CD4-positive, alpha-beta T cell treated with Interleukin-15 for 4 hours (primary cell): ENCODE measurements at places on chromosomes 2 and 18.

- no peak for DNase-seq
These were observed 1076.3 kb downstream of the RPIA start for GRCh38 chr2:89767572-89768435.

DNA sequence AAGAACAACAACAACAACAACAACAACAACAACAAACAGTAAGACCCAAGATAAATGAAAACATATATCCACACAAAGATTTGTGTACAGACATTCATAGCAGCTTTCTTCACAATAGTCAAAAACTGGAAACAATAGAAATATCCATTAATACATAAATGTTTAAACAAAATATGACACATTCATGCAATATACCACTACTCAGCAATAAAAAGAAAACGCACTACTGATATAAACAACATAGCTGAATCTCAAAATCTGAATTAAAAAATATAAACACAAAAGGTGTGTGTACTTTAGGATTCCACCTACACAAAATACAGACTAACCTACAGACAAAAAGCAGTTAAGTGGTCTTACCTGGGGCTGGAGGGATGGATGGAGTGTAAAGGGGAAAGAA lies 42.1 kb downstream of the DOK1 start:
- DNase-seq: no peak

GRCh38 chr2:212170382-212170781 lies 368.2 kb downstream of the ERBB4 start:
- no peak for DNase-seq

DNA sequence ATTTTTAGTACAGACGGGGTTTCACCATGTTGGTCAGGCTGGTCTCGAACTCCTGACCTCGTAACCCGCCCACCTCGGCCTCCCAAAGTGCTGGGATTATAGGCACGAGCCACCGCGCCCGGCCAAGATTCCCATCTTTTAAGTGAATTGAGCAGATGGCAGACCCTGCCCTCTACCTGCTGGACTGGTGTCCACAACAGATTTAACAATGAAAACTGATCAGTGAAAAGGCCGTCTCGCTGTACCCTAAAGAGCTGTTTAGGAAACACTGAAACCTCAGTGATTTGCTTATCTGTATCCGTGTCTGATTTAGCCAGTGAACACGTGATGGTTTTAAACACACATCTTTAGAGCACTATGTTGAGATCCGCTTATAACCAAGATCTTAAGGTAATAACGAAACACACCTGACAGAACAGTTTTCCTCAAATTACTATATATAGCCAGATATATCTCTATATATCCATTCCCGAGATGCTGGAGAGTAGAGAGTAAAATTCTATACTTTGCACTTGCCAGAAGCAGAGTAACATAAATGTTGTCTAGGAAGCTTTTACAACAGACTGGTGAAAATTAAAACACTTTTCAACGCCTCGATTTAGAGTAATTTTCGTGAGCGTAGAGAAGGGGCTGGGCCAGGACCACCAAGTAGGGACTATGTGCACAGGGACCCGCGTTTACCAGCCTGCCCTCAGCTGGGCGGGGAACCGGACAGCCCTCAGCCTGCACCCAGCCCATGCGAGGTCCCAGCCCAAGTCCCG lies 594 bp downstream of the FAM161A start:
- peak; percentile 0 for DNase-seq

DNA sequence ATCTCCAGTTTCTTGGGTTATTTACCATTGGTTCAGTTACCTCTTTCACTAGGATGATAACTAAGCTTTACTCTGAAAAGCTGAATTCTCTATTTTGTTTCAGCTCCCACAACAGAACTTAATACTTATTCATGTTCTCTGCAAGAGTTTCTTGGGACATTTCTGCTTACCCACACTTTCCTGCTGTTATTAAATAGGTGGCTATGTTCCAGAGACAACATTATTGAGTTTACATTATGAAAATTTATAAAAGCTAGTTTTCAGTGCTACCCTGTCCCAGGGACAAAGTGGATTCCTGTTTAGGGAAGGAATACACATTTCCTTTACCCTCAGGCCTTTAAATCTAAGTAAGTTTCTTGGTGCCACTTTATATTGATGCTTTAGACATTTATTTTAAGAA lies 7.0 kb upstream of the GPD2 start:
- no peak for DNase-seq

GRCh38 chr2:234548695-234549420 lies 52.0 kb upstream of the ARL4C start:
- DNase-seq: no peak

GRCh38 chr2:13607139-13607538 lies 890.4 kb downstream of the TRIB2 start:
- DNase-seq: no peak

DNA sequence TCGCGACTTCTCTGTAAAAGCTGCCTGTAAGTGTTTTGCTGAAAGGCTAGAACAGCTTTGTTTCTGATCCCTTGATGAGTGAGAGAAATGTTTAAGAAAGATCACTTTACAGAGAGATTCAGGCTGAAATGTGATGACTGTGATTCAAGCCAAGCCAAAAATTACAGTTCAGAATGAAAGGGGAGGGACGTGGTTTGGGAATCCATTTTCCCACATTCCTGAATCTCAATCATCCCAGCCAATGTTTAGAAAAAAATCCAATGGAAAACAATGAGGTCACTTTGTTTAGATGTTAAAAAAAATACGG lies 416.7 kb downstream of the ARHGAP15 start:
- DNase-seq: no peak

GRCh38 chr2:98560256-98560771 lies 48.0 kb downstream of the COA5 start:
- no peak for DNase-seq

- DNase-seq: no peak
These were observed 70.7 kb downstream of the TIMM21 start for GRCh38 chr18:74219056-74219455.

GRCh38 chr2:20666005-20666303 lies 990 bp upstream of the GDF7 start:
- DNase-seq: no peak

DNA sequence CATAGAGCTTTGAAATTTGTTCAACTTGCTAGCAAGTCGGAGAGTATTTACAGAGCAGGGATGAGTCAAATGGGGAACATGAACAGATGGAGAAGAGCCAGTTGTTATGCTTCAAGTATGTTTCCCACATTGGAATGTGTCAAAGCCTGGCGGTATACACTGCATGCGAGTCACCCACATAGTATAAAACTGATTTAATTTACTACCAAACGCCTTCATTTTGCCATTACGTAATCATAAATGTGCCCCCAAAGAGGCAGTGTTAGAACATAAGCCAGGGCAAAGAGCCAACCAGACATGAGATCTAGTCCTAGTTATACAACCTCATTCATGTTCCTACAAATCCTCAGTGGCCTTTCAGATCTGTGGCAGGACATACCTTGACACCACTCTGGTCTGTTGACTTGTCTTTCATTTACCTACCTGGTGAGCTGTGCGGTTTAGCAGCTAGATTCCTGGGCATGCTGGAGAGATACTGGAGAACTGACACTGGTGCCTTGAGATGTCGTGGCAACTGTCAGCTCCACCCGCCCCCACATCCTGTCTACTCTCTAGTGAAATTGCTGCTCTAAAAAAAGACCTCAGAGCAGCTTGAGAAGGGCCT lies 21.7 kb upstream of the NRP2 start:
- DNase-seq: no peak

GRCh38 chr2:121247534-121247933 lies 37.5 kb downstream of the TFCP2L1 start:
- DNase-seq: no peak

DNA sequence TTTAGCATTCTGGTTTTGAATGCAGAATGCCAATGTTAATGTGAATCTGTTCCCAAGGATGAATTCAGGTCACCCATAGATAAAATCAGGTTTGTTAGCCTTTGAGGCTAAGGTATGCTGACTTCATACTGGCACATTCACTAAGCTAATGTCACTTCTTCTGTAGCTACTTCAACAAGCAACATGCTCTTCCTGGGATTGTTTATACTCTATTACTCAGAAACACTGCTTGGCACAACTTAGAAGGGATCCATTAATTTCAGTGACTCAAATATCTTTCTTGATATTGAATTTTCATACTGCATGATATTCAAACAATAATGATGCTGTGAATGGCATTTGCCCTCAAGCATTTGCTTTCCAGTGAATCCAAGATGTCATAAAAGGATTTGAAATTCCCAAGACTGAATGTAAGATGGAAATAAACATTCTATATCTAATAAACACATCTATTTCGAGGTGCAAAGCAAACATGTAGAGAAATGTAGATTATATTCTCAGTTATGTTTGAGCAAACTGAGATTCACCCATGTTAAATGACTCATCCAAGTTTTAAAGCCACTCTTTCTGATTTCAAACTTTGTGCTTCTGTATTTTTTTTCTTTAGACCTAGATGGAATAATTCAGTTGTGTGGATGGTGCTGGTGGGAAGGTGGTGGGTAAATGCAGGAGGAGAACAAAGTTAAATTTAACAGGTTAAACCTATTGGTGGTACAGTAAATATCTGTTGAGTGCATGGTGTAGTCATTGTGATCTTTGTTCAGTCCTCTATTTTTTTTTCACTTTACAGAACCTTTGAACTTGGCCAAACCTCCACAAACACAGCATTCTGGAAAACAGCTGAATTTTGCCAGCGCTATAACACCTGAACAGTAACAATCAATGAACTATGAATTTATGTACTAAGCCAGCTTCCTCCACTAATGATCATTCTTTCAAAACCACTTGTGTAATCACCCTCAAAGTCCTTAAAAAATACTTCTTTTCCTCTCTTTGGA lies 162.1 kb upstream of the XIRP2 start:
- no peak for DNase-seq

- DNase-seq: no peak
These were observed 153.3 kb downstream of the PKP4 start for GRCh38 chr2:158610059-158610458.

- DNase-seq: no peak
These were observed 1.2 kb upstream of the BCL11A start for GRCh38 chr2:60554646-60555065.

DNA sequence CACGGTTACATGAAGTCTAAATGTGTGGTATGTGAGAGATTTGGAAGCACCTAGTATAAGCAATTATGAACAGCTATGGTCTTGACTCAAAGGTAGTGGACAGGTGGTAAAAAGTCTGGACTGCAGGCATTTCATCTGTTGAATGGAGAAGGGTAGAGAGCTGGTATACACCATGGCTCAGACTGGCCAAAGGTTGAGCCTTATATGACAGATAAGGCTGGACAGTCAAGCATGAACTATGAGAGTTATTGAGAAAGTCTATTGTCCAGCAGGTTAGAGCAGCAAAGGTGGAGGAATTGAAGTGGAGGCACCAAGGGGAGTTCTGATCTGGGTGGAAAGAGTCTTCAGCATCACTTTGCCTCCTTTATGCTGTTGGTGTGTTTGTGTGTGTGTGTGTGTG lies 346.7 kb upstream of the SLC14A2 start:
- no peak for DNase-seq

DNA sequence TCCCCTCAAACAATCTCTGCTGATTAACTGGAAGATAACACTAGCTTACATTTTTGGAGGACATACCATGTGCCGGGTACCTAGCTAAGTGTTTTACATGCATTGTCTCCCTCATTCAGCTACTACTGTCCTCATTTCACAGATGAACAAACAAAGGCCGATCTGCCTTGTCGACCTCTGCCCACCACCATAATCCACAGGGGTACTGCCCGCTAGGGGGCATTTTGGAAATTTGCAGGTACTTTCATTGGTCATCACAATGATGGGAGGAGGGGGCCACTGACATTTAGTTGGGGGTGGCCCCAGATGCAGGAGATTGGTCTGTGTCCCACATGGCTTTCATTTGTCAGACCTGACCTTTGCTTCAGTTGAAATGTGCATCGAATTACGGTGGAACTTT lies 3.9 kb upstream of the TMEM163 start:
- DNase-seq: no peak

DNA sequence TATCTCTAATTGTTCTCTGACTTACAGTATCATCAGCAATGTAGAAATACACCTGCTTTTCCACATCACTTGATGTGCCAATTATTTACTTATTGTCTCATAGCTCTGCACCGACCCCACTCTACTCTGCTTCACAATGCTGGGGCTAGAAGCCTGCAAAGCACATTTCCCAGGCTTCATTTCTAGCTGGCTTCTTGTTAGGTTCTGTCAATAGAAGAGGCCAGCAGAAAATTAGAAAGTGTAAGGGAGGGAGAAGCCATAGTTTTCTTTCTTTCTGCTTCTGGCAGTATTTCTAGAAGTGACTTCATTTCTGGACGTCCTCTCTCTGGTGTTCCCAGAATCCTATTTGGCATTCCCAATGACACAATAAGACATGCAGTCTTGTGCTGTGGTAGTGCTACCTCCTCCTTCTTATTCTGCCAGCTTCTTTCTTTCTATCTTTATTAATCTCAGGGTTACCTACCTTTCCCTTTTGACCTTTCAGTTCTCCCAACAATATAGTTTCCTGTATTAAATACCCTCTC lies 12.5 kb upstream of the TANC1 start:
- DNase-seq: no peak

GRCh38 chr18:76546088-76546435 lies 51.0 kb upstream of the ZNF516 start:
- no peak for DNase-seq

DNA sequence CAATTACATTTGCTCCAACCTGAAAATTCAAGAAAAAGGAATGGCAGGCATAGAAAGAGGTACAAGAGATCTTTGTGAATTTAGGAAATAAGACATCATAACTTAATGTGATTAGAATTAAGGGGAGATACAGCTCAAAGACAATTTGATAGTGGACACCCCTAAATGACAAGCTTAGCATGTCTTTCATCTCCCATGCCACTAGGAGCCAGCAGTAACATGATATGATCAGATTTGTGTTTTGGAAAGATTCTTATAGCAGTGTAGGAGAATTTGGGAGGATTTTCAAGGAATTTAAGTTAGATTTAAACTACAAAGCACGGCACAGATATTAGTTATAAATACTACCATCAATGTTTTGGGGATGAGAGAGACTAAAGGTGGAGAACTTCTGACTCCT lies 340.8 kb downstream of the RDH14 start:
- no peak for DNase-seq

- no peak for DNase-seq
These were observed 114.9 kb upstream of the ID2 start for GRCh38 chr2:8566774-8567468.

DNA sequence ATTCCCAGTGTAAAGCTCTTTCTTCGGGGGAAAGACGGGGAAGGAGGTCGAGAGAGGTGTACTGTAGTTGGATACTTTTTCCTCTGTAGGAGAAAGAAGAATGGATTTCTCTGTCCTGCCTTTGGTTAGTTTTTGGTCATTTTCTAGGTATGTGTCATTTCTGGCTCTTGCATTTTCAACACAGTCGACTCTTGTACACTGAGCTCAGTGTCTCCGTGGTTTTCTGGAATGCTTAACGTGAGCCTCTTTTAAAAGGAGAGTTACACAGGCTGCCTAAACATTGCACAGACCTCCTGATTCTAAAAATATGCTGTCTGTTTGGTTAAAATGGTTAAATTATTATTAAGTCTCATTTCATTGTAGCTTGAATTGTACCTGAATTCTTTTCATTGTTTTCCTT lies 21.8 kb upstream of the GLS start:
- DNase-seq: no peak

DNA sequence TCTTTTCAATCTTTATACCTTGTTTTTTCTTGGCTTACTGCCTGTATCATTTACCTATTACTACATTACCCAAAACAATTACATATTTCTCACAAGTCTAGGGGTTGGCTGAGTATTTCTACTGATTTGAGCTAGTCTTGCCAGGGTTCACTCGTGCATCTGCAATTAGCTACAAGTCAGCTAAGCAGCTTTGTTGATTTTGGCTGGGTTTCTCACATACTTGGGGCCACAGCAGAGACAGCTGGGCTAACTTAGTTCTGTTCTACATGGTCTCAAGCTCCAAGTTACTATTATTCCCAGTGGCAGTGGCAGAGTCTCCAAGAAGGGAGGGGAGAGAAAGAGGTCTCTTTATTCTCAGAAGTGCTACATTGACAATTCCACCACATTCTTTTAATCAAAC lies 54.7 kb upstream of the SP5 start:
- no peak for DNase-seq
